H1 (cell line): ENCODE measurements at places on chromosomes 5 and 9. TPM values are rescaled to one million over a fixed set of nuclear protein-coding genes. Genes with fewer than 3 reads are reported as not detected.

- no peak for DNase-seq
Observed at GRCh38 chr5:64213531-64213930, 47.9 kb downstream of the RNF180 start.

GRCh38 chr5:56717253-56717987 is 97.9 kb upstream of the MAP3K1 start:
- DNase-seq = no peak

DNA sequence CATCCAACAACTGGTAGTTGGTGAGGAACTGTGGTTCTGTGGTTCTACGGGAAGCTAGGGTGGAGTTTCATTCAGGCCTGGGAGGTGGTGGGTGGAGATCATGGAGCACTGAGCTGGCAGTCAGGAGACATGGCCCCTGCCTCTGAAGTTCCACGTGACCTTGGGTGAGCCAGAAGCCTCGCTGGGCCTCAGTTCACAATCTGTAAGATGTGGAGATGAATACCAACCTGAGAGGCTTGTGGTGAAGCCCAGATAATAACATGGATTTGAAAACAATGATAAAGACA is 177.9 kb downstream of the MACROH2A1 start:
- no peak for DNase-seq

AQP7 gene
- not detected in 2 replicates for total RNA-seq

C9orf50 gene
- not detected in 2 replicates for total RNA-seq

DNA sequence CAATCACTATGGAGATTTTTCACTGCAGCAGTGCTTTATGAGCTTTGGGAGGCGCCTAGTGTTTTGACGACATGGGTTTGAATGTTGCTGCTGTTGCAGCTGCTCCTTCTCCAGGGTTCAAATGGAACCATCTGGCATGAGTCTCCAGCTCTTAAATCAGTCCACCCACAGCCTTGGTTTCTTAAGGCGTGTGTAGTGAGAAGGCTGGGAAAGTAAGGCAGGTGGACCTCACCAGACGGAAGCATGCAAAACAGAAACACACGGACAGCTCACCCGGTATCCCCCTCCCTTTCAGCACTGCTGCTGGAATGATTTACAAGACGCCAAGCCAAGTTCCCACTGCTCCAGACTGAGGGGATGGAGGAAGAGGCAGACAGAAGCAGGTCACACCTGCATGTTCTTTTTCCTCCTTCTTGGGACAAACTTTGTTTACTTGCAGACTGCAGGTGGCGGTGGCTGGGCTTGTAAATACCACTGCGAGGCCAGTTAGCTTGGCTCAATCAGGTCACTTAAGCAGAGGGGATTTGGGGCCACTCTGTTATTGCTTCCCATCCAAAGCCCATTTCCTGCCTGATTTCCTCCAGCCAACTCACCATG is 47.4 kb downstream of the ADAM19 start:
- DNase-seq = no peak

GRCh38 chr5:33810491-33811120 is 81.2 kb downstream of the ADAMTS12 start:
- DNase-seq = no peak

DNA sequence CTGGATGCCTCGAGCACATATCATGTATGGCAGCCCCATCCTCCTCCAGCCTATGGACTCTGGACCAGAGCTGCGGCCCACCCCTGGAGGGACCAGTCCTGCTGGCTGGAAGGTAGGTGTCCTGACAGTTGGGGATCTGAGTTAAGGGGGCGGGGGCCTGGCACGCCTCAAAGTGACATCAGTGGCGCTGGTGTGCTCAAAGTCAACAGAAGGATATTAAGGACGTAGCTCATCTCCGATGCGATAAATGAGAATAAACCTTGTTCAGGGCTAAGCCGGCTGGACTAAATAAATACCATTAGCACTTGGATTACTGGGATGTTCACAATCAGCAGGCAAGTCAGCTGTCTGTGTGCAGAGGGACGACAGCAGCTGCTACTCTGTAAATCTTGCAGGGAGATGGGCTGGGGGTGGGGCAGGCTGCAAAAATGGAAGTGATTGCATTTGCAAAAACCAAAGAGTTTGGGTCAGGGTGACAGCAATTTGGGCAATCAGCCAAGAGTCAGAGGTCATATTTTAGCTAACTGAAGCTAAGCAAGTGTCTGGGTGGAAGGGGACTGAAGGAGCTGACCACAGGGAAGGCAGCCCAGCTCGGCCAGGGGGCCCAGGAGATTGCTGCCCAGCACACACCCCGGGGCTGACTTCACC is 80.0 kb upstream of the LRRTM2 start:
- no peak for DNase-seq

- DNase-seq = no peak
Observed at GRCh38 chr9:20294046-20294750, 328.1 kb downstream of the MLLT3 start.
